ENCODE measurements at places on chromosomes 1 and 21. TPM values are rescaled to one million over a fixed set of nuclear protein-coding genes. Genes with fewer than 3 reads are reported as not detected.

Gene KIF21B
- total RNA-seq = 155 TPM

Gene CHRM3
- 44.3 TPM for total RNA-seq

Gene ADAMTS4
- total RNA-seq = 1.2 TPM

Gene CLDN17
- total RNA-seq = not detected

Gene IKBKE
- 1.6 TPM for total RNA-seq

Gene PARK7
- total RNA-seq = 200 TPM

Gene RAB29
- 4.6 TPM for total RNA-seq

Gene SLAMF9
- not detected for total RNA-seq

Gene UTS2
- not detected for total RNA-seq

Gene IL22RA1
- total RNA-seq = not detected

Gene PHGDH
- 58.1 TPM for total RNA-seq

Gene SLC16A4
- 5.8 TPM for total RNA-seq

Gene VAMP4
- total RNA-seq = 25.8 TPM

Gene EYA3
- total RNA-seq = 15.5 TPM

Gene DDR2
- 10.8 TPM for total RNA-seq

Gene TMEM125
- total RNA-seq = 0.69 TPM

Gene TAL1
- 5.8 TPM for total RNA-seq

Gene EPHA2
- 2.5 TPM for total RNA-seq

Measured in diencephalon (tissue), 1 donor.